ENCODE measurements at places on chromosomes 1 and 21.

DNA sequence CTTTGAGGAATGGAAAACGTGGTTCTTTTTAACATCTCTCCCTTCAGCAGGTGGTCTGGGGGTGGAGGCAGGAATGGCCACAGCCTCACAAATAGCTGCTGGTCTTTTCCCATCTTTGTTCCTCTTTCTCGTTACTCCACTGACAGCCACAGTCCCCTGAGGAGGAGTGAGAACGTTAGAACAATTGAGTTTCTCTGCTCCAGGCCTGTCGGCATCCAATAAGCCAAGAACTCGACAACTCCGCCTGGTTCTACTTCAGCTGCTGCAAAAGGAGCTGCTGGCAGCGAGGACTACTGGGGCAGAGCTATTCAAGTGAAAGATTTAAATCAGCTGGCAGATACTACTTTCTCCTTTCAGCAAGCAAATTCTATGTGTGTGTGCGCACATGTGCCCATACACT lies 169.5 kb upstream of the GALNT2 start:
- DNase-seq, result no peak

GRCh38 chr1:47814612-47815395 lies 182.4 kb downstream of the TRABD2B start:
- DNase-seq, result no peak

DNA sequence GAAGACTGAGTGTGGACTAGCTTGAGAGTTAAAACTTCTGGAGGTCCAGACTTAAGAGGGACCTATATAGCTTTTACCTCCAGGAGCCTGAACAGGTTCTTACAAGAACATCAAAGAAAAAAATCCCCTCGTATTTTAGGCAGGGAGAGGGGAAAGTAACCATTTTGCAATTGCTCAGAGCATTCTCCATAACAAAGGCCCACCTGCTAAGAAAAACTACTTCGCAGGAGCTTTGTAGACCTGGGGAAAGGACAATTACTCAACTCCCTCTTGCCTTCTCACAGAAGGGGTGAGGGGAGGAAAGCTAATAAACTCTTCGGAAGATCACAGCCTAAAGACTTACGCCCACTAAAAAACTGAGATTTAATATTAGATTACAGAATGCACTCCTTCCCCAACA lies 86.3 kb downstream of the RERE start:
- no peak for DNase-seq

DNA sequence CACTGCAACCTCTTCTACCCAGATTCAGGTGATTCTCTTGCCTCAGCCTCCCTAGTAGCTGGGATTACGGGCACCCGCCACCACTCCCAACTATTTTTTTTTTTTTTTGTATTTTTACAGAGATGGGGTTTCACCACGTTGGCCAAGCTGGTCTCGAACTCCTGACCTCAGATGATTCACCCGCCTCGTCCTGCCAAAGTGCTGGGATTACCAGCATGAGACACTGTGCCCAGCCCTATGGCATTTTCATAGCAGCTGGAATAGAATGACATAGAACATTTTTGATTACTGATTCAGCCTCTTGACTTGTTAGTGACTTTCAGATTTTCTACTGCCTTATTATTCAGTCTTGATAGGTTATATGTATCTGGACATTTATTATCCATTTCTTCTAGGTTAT lies 1046.2 kb downstream of the AMY1C start:
- DNase-seq, result no peak

DNA sequence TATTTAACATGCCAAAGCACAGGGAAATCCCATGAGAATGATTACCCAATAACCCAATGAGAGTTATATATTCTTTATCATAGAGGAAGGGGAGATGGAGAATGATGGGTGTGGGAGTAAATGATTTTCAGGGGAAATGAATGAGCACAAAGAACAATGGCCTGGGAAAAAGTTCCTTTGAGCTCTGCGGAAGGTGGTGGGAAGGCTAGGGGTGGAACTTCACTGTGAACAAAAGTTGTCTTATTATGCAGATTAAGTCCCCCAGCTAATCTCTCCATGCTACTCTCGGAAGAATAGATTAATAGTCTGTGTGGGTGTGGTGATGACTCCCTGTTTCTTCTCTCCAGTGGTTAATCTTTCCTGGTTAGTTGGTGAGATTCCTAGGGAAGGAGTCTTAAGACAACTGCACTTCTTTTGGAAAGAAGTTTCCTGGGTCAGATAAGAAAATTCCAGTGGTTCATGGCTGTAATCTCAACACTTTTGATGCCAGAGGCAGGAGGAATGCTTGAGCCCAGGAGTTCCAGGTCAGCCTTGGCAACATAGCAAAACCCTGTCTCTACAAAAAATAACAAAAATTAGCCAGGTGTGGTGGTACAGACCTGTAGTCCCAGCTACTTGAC lies 71.6 kb downstream of the DNTTIP2 start:
- DNase-seq, result no peak

DNA sequence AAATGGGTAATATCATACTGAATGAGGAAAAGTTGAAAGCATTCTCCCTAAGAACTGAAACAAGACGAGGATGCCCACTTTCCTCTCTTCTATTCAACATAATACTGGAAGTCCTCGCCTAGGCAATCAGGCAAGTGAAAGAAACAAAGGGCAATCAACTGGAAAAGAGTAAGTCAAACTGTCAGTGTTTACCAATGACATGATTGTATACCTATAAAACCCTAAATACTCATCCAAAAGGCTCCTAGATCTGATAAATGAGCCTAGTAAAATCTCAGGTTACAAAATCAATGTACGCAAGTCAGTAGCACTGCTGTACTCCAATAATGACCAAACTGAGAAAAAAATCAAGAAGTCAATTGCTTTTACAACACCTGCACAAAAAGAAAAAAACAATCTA lies 575.8 kb upstream of the PRMT6 start:
- no peak for DNase-seq

DNA sequence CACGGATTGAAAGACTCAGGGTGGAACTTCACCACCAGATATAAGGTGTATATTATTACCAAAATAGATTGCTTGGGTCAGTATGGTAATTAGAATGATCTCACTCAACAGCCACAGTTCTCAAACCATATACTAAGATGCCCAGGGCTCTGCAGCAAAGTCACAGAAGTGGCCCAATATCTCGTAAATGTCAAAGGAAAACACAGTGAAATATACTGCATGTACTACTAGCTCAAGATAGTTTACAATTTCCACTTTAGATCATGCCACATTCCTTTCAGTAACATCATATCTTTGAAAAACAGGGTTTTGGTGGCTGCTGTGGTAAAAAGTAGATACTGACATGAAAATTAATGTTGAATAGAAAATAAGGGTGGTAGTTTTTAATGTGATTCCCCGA lies 180.3 kb upstream of the ATP1B1 start:
- no peak for DNase-seq

DNA sequence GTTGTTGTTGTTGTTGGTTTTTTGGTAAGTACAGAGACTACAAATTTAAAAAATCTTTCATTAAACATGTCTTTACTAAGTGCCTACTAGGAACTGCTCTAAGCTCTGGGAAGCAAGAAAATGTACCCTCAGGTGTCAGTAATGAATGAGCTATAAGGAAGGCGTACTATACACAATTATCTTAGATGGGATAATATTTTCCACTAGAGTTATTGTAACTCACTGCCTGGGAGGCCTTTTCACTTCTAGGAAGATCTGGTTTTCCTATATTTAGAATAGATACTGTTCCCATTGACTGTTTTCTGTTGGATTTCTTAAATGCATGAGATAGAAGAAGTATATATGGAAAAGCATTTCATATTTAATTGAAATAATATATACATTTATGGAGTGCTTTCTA lies 19.6 kb downstream of the CLIC4 start:
- DNase-seq, result no peak

- no peak for DNase-seq
Observed at GRCh38 chr1:54838565-54839180, 37.5 kb upstream of the TTC22 start.

DNA sequence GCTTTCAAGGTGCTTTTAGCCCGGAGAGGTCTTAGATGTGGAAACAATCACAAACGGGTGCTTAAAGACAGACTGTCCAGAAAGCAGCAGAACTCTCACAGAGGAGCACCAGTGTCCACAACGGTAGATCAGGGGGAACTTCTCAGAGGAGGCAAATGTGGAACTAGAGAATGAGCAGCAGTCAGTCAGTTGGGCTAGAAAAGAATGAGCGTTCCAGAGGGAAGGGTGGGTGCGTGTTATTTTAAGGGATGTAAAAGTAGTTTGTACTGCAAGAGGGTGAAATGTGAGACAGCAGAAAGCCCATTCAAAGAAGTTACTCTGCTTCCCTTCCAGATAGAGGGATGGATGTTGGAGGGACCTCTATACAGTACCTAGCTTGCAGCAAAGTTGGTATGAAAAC lies 30.9 kb downstream of the RGS5 start:
- no peak for DNase-seq

Measured in GM12892 (cell line).